ENCODE measurements at places on chromosomes 5 and 9.

DNA sequence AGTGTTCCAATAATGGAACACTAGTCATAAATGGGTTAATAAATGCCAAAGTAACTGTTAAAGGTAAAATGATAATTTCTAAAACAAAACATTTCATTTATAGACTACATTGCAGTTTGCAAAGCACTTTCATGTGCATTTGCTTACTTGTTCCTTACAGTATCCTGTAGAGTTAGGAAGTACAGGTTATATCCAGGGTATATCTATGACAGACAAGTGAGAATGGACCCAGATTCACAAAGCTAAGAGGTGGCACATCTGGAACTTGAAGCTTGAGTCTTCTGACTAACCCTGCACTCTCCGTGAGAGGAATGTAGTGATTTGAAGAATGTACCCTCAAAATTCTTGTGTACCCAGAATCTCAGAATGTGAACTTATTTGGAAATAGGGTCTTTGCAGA is 121.4 kb downstream of the FER start:
- no peak for DNase-seq

GRCh38 chr5:35341189-35341588 is 110.9 kb upstream of the PRLR start:
- DNase-seq, result no peak

DNA sequence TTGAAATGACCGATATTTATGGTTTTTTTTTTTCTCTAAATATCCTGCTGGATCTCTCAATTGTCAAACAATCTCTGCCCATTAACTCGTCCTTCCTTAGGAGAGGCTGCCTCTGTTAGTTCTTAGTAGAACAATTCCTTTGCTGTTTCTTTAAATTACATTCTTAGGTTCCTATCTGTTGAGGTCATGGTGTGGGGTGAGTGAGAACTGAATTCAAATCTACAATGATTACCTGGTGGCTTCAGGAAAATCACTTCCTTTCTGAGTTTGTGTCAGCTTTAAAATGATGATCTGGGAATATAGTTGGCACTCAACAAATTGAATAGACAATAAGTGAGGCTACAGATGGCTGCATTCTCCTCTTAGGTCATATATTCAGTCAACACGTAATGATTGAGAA is 82.1 kb upstream of the TNFSF8 start:
- no peak for DNase-seq

DNA sequence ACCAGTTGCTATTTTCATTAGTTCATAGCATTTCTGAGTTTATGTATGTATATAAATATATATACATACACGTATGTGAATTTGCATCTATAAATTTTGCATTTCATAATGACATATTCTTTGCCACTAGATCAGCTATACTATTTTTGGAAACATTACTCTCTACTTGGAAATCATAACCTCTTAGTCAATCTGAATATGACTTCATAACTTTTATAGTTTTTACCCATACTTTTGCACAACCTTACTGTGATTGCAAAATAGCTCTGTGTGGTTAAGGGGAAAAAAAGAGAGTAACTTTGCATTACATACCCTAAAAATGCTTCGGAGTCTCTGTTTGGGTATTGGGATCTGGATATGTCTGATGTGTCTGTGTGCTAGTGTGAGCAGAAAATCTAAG is 44.9 kb upstream of the ADAMTSL1 start:
- no peak for DNase-seq

DNA sequence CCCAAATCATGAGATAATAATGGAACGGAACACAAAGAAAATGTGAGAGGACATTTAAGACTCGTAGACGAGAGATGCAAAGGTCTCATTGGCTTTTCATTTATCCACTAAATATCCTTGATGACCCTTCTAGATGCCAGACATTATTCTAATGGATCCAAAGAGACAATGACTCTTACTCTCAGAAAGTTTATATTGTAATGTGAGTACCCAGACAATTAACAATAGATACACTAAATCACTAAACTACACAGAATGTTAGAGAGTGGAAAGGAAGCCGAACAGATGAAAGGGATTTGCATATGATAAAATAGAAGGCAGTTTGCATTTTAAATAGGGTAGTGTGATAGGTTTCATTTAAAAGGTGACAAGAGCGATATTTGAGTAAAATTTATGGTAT is 973.3 kb downstream of the TAF11L14 start:
- DNase-seq, result no peak

- DNase-seq, result no peak
These were observed 50.1 kb downstream of the GNG10 start for GRCh38 chr9:111711548-111711947.

- DNase-seq, result no peak
These were observed 52.0 kb downstream of the FYB1 start for GRCh38 chr5:39167141-39167971.

- peak; percentile 4 for DNase-seq
These were observed 3.2 kb downstream of the SH3PXD2B start for GRCh38 chr5:172450861-172451695.

GRCh38 chr9:133632806-133633680 is 3.1 kb upstream of the DBH start:
- no peak for DNase-seq

- no peak for DNase-seq
These were observed 22.5 kb upstream of the RANBP3L start for GRCh38 chr5:36323926-36324781.

DNA sequence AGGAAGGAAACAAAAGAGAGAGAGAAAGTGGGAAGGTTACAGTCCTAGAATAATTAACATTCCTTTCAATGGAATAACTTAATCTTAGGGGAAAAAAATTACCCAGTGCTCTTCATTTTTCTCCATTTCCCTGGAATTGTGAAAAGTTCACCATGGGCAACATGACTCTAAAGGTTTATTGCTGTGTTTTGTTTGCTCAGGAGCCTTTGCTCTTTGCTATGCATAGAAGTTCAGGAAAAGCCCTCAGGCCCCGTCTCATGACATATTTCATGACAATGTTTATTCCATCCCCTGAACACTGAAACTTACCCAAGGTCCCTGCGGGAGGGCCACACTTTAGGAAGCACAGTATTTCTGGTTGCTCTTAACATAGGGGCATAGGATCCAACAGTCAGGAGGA is 9.8 kb upstream of the CTSL start:
- no peak for DNase-seq

GRCh38 chr9:84785792-84786547 is 116.4 kb downstream of the NTRK2 start:
- DNase-seq, result no peak

DNA sequence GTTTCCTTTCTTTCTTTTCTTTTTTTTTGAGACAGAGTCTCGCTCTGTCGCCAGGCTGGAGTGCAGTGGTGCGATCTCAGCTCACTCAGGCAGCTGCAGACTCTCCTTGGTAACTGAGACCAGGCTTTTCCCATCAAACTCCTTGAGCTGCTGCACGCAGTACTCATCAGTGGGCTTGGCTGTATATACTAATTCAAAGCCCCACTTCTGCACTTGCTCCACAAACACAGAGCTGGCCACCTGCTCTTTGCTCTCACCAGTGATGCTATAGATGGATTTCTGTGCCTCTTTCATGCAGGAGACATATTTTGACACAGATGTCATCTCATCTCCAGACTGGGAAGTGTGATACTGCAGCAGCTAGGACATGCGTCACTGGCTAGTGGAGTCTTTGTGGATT is 252.7 kb downstream of the AP3B1 start:
- no peak for DNase-seq

GRCh38 chr5:146794326-146795029 is 84.1 kb downstream of the PPP2R2B start:
- DNase-seq, result no peak

GRCh38 chr9:38051780-38052546 is 17.1 kb downstream of the SHB start:
- no peak for DNase-seq

GRCh38 chr5:169435506-169436229 is 134.7 kb upstream of the SLIT3 start:
- no peak for DNase-seq

GRCh38 chr5:77355080-77355479 is 137.0 kb downstream of the WDR41 start:
- no peak for DNase-seq
